ENCODE measurements at places on chromosomes 7 and 10. TPM values are rescaled to one million over a fixed set of nuclear protein-coding genes. Genes with fewer than 3 reads are reported as not detected.

DNA sequence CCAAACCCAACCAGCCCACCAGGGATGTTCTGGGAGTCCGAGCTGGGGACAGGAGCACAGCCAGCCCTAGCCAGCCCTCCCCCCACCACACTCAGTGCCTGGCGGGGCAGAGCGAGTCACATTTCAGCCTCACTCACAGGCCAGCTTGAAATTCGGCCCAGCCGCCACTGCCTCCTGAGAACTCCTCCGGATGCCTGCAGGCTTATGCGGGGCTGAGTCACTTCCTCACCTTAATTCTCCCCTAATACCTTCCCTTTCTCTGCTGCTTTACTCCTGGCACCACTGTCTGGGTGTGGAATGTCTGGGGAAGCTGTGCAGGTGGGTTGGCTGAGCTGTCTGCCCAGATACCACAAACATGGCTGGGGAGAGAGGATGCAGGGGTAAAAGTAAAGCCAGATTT is 22.6 kb upstream of the DLG5 start:
- H3K4me3 ChIP-seq, result no peak overlapping the region
- H3K4me1 ChIP-seq, result no peaks in the 10 kb centered on the region
- no peak for DNase-seq
- no peak overlapping the region for H3K27ac ChIP-seq
- peaks cover 17% of the 10 kb centered on the region for H3K27me3 ChIP-seq
- H3K36me3 ChIP-seq, result no peaks in the 10 kb centered on the region

- no peak for DNase-seq
- H3K27ac ChIP-seq, result no peak overlapping the region
- H3K4me1 ChIP-seq, result no peaks in the 10 kb centered on the region
Observed at GRCh38 chr7:10568891-10569290, 404.8 kb upstream of the PHF14 start.

- no peak overlapping the region for H3K4me3 ChIP-seq
- DNase-seq, result no peak
- H3K27ac ChIP-seq, result no peak overlapping the region
- H3K4me1 ChIP-seq, result peaks cover 16% of the 10 kb centered on the region
- no peaks in the 10 kb centered on the region for H3K27me3 ChIP-seq
Observed at GRCh38 chr7:151212626-151213025, 2.3 kb upstream of the H2BK1 start.

DNA sequence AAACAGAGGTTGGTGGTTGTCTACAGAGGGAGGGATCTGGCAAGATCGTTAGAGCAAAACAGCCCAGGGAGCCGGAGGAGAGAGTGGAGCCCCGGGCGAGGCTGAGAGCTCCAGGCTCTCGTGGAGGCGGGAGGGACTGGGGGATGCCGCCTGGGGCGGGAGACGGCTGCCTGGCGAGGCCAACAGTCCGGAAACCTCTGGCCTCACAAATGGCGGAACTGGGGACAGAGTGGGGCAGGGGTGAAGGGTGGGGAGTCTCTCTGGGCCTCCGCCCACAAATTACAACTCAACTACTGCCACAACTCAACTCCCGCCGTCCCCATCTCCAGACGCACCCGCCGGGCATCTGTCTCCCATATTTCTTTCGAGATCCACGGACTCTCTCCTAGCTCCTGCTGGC is 47.7 kb downstream of the CLEC2L start:
- peaks cover 25% of the 10 kb centered on the region for H3K36me3 ChIP-seq
- H3K4me3 ChIP-seq, result no peak overlapping the region
- DNase-seq, result no peak

The NUTM2A gene
- 0.93 TPM for total RNA-seq

DNA sequence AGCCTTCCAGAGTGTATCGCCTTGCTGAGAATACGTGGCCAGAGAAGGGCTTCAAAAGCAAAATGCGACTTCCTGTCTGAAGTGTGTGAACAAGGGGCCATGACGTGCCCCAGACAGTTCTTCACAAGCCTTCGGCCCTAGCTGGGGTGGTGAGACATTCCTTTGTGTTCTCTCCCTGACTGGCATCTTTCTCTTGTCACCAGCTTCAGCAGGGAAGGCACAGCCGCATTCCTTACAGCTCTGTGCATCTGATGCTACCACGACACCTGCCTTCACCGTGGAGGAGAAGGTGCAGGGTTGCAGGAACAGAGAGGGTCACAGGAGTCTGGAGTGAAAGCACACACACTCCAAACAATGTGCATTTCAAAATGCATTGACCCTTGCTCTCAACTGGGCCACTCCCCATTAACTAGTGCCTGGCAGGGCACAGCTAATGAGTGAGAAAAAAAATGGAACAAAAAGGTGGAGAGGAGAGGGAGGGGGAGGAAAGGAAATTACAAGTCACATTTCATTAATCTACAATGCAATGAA is 93.4 kb downstream of the GPR26 start:
- DNase-seq, result no peak
- H3K27ac ChIP-seq, result no peak overlapping the region
- no peak overlapping the region for H3K4me3 ChIP-seq
- peaks cover 4% of the 10 kb centered on the region for H3K27me3 ChIP-seq
- no peaks in the 10 kb centered on the region for H3K4me1 ChIP-seq
- no peaks in the 10 kb centered on the region for H3K36me3 ChIP-seq

The SHH gene
- total RNA-seq, result not detected

GRCh38 chr10:70786799-70787415 is 1.7 kb upstream of the TBATA start:
- peaks cover 10% of the 10 kb centered on the region for H3K4me1 ChIP-seq
- H3K27ac ChIP-seq, result no peak overlapping the region
- H3K27me3 ChIP-seq, result no peaks in the 10 kb centered on the region
- H3K36me3 ChIP-seq, result no peaks in the 10 kb centered on the region

The TMEM184A gene
- not detected for total RNA-seq

DNA sequence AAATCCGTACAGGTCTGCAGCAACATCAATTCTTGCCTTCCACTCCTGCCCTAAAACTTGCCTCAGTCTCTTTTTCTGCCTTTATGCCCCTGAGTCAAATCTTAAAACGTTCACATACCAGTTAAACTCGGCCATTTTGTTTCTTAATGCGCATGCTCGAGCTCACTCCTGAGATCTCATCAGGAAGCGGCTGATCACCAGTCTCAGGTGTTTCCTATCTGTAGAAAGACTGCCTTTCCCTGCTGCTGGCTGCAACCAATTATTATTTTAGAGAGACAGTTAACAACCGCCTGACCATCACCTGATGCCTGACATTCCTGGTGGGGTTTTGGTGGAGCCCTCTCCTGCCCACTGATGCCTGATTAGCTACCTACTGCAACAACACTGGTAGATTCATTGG is 70.2 kb upstream of the TMEM140 start:
- no peak overlapping the region for H3K4me3 ChIP-seq
- DNase-seq, result no peak
- no peaks in the 10 kb centered on the region for H3K36me3 ChIP-seq
- no peak overlapping the region for H3K27ac ChIP-seq
- H3K27me3 ChIP-seq, result no peaks in the 10 kb centered on the region

DNA sequence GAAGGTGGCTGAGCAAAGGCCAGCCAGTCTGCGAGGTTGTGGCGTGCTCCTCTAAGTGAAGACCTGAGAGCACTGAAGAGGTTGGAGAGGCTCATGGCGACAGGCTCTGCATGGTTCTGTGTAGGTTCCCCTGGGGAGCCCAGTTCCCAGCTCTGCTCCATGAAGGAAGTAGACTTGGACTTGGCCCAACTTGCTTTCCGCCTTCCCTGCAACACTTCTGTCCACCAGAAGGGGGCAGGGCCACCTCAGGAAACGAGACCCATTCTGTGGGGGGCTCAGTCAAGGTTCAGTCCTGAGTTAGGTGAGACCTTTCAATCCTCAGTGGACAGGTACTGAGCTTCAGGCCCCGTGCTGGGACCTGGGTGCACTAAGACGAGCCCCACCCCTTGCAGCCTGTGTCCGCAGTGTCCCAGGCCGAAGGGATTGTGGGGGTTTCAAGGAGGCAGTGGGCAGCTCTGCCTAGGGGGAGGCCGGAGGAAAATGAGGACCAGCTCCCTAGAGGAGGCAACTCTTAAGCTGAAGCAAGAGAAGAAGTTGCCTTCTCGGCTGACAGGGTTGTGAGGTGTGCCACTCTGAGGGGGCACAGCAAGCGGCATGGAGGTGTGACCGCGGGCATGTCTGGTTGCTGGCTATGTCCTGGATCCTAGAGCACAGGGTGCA is 15.0 kb upstream of the PCBD1 start:
- H3K4me1 ChIP-seq, result no peaks in the 10 kb centered on the region
- no peak overlapping the region for H3K27ac ChIP-seq
- peaks cover 33% of the 10 kb centered on the region for H3K27me3 ChIP-seq
- H3K36me3 ChIP-seq, result no peaks in the 10 kb centered on the region
- H3K4me3 ChIP-seq, result no peak overlapping the region
- no peak for DNase-seq

- H3K4me1 ChIP-seq, result no peaks in the 10 kb centered on the region
- no peak overlapping the region for H3K4me3 ChIP-seq
- no peaks in the 10 kb centered on the region for H3K36me3 ChIP-seq
- no peak overlapping the region for H3K27ac ChIP-seq
- H3K27me3 ChIP-seq, result peaks cover 31% of the 10 kb centered on the region
Observed at GRCh38 chr7:140541513-140542227, 62.4 kb upstream of the MKRN1 start.

DNA sequence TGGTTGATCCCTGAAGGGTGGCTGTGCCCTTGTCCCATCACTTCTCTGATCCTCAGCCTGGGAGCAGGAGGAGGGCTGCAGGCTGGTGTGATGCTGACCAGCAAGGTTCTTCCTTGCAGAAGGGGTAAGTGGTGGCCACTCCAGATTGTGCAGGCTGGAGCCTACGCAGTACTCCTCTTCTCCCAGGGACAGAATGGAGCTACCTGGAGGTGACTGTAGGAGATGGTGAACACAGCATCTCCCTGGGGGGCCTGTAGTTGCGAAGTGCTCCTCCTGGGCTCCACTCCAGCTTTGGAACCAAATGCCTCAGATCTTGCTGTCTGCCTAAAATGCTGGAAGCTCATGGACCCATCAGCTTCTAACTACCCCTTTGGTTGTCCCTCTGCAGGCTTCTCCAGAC is 323.6 kb upstream of the PODXL start:
- H3K4me3 ChIP-seq, result no peak overlapping the region
- H3K4me1 ChIP-seq, result no peaks in the 10 kb centered on the region
- H3K36me3 ChIP-seq, result no peaks in the 10 kb centered on the region
- no peaks in the 10 kb centered on the region for H3K27me3 ChIP-seq
- H3K27ac ChIP-seq, result no peak overlapping the region

All from T-cell (primary cell).